ENCODE measurements at places on chromosomes 5 and 9.

DNA sequence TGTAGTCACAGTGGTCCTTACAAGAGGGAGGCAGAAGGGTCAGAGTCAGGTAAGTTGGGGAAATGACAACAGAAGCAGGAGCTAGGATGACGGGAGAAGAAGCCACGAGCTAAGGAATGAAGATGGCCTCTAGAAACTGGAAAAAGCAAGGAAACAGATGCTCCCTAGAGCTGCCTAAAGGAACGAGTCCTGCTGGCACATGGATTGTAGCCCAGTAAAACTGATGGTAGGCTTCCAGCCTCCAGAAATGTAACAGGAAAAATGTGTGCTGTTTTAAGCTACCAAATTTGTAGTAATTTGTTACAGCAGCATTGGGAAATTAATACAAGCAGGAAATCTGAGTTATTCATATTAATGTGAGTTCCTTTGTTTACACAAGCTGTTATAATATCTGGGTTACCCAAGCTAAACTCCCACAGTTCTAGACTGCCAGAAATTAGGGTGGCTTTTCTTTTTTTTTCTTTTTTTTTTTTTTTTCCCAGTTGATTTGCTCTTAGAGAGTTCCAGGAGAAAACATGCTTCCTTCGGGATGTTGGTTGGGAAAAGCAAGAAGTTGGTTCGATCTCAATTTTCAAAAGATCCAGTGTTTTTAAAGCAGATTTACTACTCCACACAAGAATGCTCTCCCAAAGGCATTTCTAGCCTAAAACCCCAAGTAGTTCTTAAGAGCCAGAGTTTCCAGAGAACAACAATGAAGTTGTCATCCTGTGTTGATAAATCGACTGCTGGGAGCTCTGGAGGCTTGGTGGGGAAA, 400.0 kb upstream of the SLC24A2 start:
- DNase-seq, result no peak

- DNase-seq, result no peak
Observed at GRCh38 chr9:13410566-13411031, 131.1 kb upstream of the MPDZ start.

DNA sequence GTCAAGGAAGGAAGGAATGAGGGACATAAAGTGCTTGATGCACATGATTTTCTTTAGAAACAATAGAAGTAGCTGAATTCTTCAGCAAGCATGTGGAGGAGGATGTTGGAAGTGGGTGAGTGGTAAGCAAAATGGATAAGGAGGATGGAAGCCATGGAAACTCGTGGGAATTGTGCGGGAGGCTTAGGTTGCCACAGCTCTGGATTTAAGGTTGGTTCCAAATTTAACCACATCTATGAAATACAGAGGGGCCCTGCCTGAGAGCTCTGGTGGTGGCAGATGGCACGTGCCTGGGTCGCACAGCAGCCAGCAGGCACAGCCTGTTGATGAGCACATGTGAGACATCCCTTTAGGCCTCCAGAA, 284.7 kb downstream of the SMARCA2 start:
- no peak for DNase-seq

GRCh38 chr5:14410394-14411201, 171.0 kb upstream of the OTULINL start:
- no peak for DNase-seq

DNA sequence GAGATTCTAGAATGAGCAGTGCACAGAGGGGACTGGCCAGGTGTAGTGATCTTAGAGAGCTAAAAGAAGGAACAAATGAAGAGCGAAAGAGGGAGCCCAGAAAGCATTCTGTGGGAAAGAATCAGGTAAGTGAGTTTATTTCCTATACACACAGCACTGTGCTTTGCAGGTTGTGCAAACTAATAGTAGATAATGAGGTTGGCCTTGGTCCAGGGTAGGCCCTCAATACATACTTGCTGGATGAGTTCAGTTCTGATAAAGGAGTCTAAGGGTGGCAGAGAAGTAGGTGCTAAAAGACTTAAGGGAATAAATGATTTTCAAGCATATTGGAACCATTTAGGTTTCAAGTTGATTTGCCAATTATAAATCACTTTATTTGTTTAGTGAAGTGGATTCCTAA, 122.0 kb downstream of the NPR3 start:
- DNase-seq, result no peak

- no peak for DNase-seq
Observed at GRCh38 chr9:70801181-70801829, 320.1 kb downstream of the TRPM3 start.

- DNase-seq, result no peak
Observed at GRCh38 chr9:107224252-107224651, 58.8 kb upstream of the RAD23B start.

GRCh38 chr9:6142799-6143454, 72.7 kb upstream of the IL33 start:
- DNase-seq, result no peak

DNA sequence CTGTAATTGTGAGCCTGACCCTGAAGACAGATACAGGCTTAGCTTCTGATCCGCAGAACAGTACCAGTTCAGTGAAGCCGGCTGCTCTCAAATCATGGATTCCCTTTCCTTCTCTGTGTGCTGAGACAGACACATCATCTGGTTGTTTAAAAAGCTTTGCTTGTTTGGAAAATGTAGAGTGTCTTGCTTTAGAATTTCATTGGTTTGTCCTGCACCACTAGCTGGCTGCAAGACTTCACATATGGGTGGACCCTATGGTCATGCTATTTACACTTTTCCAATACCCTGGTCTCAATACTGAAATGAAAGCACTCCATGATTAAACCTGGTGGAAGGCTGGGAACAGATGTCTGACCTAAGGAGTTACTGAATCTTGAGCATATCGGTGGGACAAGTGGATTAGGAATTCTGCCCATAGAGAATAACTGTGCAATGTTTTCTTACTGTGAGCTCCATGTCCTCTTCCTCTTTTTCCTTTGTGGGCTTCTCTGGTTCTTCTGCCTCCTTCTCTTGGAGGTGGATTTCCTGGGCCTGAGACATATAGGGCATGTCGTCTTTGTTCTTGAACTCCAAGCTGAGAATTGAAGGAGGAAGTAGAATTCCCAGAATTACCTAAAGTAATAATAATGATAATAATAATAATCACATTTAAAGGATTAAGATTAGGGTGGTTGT, 201.1 kb upstream of the KLF9 start:
- DNase-seq, result no peak

DNA sequence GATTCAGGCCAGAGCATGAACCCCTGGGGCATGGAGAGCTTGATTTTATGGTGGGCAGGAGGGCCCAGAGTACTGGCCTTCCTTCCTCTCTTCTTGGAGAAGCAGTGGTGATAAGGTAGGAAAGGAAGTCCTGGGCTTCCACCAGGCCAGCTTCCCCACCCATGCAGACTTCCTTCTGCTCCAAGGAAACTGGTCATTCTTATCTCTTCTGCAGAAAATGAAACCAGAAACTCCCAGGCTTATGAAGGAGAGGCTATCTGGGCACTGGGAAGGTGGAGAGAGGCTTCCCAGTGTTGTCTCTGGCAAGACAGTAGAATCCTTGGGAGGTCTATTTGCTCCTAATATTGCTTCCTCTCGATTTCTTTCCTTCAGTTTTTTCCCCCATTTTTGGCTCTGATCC, 110.5 kb upstream of the EQTN start:
- no peak for DNase-seq

Measured in retina (tissue), 1 donor.